ENCODE measurements at places on chromosomes 1 and 21.

- no peak for DNase-seq
Measured at GRCh38 chr1:5511381-5512097, 480.7 kb downstream of the NPHP4 start.

DNA sequence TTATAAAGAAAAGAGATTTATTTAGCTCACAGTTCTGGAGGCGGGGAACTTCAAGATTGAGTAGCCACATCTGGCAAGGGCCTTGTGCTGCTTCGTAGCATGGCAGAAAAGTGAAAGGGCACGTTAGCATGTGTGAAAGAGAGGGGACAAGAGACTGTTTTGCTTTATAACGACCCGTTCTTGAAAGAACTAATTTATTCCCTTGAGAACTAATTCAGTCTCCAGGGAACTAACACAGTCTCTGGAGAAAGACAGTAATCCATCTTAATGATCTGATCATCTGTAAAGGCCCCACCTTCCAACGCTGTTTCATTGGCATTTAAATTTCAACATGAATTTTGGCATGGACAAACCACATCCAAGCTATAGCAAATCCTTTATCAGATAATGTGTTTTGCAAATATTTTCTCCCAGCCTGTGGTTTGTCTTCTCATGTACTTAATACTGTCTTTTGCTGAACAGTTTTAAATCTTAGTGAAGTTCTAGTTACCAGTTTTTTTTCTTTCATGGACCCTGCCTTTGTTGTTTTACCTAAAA lies 26.1 kb downstream of the MTR start:
- DNase-seq, result no peak

DNA sequence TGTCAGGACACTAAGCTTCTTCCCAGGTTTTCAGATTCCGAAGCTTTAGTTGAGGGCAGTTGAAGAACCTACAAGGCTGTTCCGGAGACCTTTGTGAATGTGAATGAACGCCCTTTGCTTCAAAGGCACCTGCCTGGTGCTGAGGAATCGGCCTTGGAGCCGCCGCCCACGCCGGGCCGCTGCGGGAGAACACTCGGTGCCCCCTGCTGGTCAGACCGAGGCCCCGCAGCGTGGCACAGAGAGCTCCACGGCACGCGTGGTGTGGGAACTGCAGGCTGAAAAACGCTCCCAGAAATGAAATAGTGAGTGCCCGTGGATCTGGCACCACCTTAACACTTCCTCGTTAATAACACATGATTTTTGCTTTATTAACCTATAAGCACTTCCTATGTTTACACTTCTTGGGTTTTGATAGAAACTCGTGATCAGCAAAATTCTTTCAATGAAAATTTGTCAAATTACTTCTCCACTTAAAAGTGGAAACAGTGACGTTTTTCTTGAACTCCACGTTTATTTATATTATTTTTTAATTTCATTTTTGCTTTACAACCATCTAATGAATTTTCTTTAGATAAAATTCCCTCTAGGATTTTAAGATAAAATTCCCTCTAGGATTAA lies 460.6 kb downstream of the DSCAM start:
- no peak for DNase-seq

DNA sequence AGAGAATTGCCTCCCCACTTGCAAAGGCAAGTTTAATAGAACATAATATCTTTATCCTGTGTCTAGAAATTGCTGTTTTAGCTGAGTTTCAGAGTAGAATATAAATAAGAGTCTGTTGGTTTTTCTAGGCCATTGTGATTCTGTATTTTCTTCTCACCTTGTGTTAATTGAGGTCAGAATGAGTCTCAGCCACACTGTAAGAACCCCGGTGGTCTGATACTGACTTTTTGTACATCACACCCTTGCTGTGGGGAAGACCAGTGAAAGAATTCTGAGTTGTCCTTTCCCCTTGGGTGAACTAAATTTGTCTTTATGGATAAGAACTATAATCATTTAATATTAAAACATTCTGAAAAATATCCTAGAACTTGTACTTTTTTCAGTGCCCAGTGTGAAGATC lies 6.8 kb downstream of the HIPK1 start:
- DNase-seq, result no peak

GRCh38 chr1:21292984-21293536 lies 2.8 kb upstream of the ECE1 start:
- DNase-seq, result no peak

- no peak for DNase-seq
Measured at GRCh38 chr1:67861856-67862516, 28.7 kb upstream of the GNG12 start.

DNA sequence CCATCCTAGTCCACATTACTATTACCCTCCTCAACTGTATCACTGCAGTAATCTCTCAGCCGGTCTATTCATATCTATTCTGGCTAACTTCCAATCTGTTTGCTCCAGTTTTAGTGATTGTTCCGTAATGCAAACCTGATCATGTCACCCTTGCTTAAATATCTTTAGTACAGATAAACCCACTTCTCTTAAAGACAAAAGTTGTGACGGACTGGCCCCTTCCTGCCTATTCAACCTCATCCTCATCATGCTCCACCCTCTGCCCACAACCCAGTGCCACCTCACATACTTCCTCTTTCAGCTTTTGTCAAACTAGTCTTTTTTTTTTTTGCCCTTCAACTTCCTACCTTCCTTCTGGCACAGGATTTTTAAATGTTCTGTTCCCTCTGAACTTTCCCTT lies 2.8 kb upstream of the C1orf162 start:
- no peak for DNase-seq

GRCh38 chr1:243950166-243950565 lies 100.1 kb upstream of the AKT3 start:
- no peak for DNase-seq

DNA sequence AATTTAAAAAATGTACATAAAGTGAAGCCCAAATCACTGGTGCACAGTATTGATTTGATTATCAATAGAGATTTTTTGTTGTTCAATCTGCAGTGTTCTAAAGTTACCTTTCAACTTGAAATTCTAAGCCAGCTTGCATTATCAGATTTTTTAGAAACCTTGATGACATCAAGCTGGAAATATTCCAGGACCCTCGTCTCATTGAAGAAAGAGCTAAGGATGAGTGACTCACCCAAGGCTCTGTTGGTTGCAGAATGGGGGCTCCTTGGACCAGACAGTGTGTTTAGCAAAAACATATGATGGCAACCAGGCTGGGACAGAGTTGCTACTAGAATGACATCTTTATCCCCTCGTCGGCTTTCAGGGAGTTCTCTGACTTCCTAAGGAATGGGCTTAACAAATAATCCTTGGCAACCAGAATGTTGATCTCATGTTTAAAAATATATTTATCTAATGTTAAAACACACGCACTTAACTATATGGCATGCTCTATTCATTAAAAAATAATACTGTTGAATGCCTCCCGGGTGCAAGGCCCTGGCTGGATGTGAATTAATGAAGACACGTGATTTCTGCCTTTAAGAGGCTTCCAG lies 79.7 kb downstream of the RUNX3 start:
- no peak for DNase-seq

DNA sequence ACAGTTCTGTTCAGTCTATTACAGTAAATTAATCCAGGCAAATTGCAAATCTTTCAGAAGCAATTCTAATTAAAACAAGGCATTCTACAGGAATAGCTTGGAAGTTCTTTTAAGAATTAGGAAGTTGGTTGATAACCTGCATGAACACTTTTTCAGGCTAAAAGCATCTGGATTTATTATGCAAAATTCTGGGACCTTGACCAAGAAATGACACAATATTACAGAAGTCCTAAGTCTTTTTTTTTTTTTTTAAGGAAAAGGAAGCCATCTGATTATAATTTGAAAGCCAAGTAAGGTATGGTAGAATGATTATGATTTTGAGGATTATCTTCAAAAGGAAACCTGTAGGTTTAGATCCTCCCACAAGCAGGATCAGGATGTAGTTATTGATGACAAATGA lies 74.7 kb upstream of the KCNK2 start:
- no peak for DNase-seq

- no peak for DNase-seq
Measured at GRCh38 chr1:10665930-10666850, 130.3 kb downstream of the CASZ1 start.

GRCh38 chr1:172638885-172639831 lies 19.7 kb upstream of the FASLG start:
- DNase-seq, result no peak

GRCh38 chr21:15199414-15200383 lies 134.9 kb upstream of the NRIP1 start:
- no peak for DNase-seq

GRCh38 chr1:71041806-71042205 lies 5.8 kb downstream of the PTGER3 start:
- DNase-seq, result no peak

DNA sequence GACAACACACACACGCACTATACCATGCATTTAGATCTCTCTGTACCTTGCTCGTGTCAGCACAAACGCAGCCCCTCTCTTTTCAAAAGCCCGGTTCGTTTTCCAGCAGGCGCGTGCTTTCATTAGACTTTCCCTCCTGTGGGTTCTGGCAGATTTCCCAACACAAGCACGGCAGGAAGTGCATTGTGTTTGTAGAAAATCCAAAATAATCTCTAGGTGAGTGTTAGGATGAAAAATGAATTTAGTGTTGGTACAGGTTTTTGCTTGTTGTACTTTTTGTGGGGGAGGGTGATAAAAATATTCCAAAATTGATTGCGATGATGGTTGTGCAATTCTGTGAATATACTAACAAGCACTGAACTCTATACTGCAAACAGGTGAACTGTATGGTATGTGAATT lies 54.1 kb upstream of the POFUT2 start:
- DNase-seq, result no peak

DNA sequence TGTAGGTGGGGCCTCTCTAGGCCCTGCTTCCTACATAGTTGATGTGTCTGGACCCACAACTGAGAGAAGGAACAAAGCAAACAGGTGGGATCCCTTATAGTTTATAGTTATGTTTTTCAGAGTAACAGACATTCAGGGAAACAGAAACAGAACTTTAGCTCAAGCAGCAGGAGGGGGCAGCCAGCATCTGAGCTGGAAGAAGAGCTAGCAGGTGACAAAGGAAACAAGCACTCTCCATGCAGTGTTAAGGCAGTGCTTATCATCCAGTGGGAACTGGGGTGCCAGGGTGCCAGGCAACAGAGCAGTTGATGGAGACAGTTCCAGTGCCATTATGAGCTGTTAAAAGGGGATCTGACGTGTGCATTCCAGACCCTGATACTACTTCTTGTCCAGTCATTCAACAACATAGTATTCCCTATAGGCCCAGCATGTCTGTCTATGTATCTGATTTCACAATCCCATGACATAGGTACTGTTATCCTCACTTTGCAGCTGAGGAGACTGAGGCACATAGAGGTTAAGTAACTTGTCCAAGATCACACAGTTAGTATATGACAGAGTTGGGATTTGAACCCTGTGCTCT lies 13.5 kb downstream of the HIVEP3 start:
- no peak for DNase-seq

DNA sequence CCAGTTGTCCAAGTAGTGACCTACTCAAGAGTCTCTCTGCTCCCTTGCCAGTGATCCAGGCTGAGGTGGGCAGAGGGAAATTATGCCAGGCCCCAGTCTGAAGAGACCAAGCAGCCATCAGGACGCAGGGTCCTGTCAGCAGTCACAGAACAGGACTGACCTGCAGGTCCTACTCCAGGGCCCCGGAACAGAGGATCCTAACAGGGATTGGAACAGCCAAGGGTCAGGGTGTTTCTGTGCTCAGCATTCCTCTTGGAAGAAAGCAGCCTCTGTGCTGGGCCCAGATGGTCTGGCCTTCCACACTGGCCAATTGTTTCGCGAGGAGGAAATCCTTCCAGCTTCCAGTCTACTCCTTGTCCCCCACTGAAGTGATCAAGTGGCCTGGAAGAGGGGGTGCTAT lies 41.6 kb upstream of the USP1 start:
- DNase-seq, result no peak

GRCh38 chr1:213719462-213719861 lies 268.3 kb upstream of the PROX1 start:
- no peak for DNase-seq

DNA sequence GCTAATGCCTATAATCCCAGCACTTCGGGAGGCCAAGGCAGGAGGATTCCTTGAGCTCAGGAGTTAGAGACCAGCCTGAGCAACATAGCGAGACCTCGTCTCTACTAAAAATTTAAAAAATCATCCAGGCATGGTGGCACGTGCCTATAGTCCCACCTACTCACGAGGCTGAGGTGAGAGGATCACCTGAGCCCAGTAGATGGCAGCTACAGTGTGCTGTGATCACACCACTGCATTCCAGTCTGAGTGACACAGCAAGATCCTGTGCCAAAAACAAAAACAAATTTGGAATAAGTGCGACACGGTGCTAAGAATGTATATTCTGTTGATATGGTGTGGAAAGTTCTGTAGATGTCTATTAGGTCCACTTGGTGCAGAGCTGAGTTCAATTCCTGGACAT lies 15.1 kb downstream of the USP33 start:
- DNase-seq, result no peak
